ENCODE measurements at places on chromosomes 5 and 9. TPM values are rescaled to one million over a fixed set of nuclear protein-coding genes. Genes with fewer than 3 reads are reported as not detected.

The NUTM2F gene
- total RNA-seq = not detected

The AQP7 gene
- not detected for total RNA-seq

The PCDHGA7 gene
- total RNA-seq = 0.83 TPM

DNA sequence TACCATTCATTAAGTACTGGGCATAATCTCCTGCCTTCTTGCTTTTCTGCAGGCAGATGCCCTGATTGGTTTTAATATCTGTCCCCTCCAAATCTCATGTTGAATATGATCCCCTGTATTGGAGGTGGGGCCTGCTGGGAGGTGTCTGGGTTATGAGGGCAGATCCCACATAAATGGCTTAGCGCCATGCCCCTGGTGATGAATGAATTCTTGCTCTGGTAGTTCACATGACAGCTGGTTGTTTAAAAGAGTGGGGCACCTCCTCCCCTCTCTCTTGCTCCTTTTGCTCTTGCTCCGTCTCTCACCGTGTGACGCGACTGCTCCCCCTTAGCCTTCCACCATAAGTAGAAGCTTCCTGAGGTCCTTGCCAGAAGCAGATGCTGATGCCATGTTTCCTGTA lies 564.0 kb upstream of the BRINP1 start:
- no peak overlapping the region for H3K27ac ChIP-seq
- DNase-seq = no peak
- H3K36me3 ChIP-seq = no peaks in the 10 kb centered on the region
- no peaks in the 10 kb centered on the region for H3K27me3 ChIP-seq

DNA sequence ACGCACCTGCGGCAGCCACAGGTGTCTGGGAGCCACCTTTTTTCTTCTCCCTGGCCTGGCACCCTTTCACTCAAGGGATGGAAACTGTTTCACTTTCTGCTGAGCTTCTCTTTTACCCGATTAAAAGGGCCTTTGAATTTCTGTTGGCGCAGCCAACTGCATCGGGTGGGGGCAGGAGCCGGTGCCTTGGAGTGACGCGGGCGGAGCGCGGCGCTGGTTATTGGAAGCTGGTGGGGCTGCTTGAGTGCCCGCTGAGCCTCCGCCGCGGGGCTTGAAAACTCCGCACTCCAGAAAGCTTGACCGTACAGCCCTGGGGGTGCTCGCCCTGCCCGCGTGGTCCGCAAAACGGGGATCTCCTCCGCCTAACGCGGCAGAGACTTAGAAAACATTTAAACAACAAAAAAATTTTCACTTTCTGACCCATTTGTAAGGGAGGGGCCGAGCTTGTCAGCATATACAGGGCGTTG lies 52.0 kb upstream of the TJP2 start:
- H3K4me1 ChIP-seq = peaks cover 6% of the 10 kb centered on the region
- no peaks in the 10 kb centered on the region for H3K27me3 ChIP-seq
- peak overlapping the region; percentile 93 for H3K4me3 ChIP-seq
- peak overlapping the region; percentile 43 for H3K27ac ChIP-seq

GRCh38 chr5:125987677-125988255 lies 435.4 kb upstream of the GRAMD2B start:
- peak; percentile 28 for DNase-seq
- H3K27me3 ChIP-seq = no peaks in the 10 kb centered on the region
- no peak overlapping the region for H3K27ac ChIP-seq
- no peaks in the 10 kb centered on the region for H3K36me3 ChIP-seq

- H3K27ac ChIP-seq = no peak within 1 kb of the TSS
- no peaks in the 10 kb centered on the region for H3K27me3 ChIP-seq
- peaks cover 8% of the 10 kb centered on the region for H3K36me3 ChIP-seq
- H3K4me3 ChIP-seq = peak within 1 kb of the TSS; percentile 92
Observed at GRCh38 chr5:127290019-127290945, at the start of gene MEGF10. Gene MEGF10 (plus strand): TSS chr5:127290796. CDS start chr5:127331309, 40,513 bp downstream.

DNA sequence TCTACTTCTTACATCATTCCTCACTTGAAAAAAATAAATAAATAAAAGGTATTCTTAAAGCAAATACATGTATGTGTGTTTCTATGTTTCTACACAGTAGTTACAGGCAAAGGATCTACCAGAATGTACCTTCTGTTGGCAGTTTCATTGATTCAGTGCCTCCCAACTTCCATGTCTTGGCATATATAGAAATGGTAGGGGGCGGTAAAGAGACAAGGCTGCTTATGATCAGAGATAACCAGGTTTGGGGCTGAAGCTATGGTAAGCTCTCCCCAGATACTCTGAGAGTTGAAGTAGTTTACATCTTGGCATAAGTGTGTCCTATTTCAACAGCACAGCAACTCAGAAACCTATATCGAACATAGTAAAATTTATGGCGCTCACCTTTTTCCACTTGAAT lies 1075.4 kb upstream of the C9orf72 start:
- peaks cover 7% of the 10 kb centered on the region for H3K4me1 ChIP-seq
- H3K27me3 ChIP-seq = no peaks in the 10 kb centered on the region
- no peaks in the 10 kb centered on the region for H3K36me3 ChIP-seq
- no peak for DNase-seq

- H3K27ac ChIP-seq = no peak overlapping the region
- H3K4me3 ChIP-seq = peak overlapping the region; percentile 74
- H3K36me3 ChIP-seq = no peaks in the 10 kb centered on the region
- peaks cover 96% of the 10 kb centered on the region for H3K27me3 ChIP-seq
Observed at GRCh38 chr5:93596676-93597490, 13.9 kb downstream of the NR2F1 start.

DNA sequence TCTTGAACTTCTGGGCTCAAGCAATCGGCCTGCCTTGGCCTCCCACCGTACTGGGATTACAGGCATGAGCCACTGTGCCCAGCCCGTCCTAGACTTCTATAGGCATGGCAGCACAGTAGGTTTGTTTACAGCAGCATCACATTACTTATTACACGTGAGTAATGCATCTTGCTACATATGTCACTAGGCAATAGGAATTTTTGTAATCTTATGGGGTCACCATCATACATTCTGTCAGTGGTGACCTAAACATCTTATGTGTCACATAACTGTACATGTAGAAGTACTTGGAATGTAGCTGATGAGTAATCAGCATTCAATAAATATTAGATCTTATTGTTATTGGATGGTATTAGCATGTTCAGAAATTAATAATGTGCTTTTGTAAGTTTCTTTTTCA lies 22.9 kb upstream of the ABCA1 start:
- H3K27me3 ChIP-seq = no peaks in the 10 kb centered on the region
- H3K4me1 ChIP-seq = no peaks in the 10 kb centered on the region
- no peaks in the 10 kb centered on the region for H3K36me3 ChIP-seq
- DNase-seq = no peak
- H3K27ac ChIP-seq = no peak overlapping the region
- no peak overlapping the region for H3K4me3 ChIP-seq

DNA sequence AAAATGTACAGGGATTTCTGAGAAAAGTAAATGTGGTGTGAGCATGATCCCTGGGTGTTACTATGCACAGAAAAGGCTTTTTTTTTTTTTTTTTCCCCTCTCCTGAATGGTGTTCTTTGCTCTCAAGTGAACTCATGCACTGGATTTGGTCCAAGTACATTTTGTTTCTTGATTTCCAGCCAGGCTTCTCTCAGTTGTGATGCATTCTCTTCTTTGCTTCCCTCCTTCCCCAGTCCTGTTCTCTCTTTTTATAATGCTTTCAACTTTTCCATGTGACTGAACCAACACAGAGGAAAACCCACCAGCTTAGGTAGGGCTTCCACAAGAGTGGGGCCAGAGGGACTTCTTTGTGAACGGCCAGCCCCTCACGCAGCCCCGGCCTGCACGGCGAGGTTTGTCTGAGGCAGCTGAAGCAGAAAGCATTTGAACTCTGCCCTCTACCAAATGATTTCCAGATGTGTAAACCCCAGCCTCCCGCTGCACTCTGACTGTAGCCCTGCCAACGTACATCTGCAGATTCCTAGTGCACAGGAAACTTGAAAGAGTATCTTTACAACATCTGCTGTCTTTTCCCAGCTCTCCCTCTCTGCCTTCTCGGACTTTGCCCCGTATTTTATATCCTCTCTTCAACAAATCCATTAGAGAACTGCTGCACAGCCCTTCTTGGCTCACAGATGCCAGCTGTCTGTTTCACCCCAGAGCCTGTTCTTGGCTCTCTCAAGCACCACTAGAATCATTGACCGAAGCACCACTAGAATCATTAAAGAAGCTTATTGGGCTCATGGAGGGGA lies 71.8 kb upstream of the CD180 start:
- H3K27ac ChIP-seq = no peak overlapping the region
- no peaks in the 10 kb centered on the region for H3K27me3 ChIP-seq
- no peaks in the 10 kb centered on the region for H3K4me1 ChIP-seq

GRCh38 chr5:43008363-43009153 lies 31.6 kb downstream of the ANXA2R start:
- peaks cover 36% of the 10 kb centered on the region for H3K27me3 ChIP-seq
- no peak overlapping the region for H3K27ac ChIP-seq
- no peaks in the 10 kb centered on the region for H3K4me1 ChIP-seq
- peak overlapping the region; percentile 89 for H3K4me3 ChIP-seq

- no peaks in the 10 kb centered on the region for H3K36me3 ChIP-seq
- no peak overlapping the region for H3K4me3 ChIP-seq
- H3K27ac ChIP-seq = no peak overlapping the region
Observed at GRCh38 chr5:158200619-158201018, 341.7 kb upstream of the CLINT1 start.

DNA sequence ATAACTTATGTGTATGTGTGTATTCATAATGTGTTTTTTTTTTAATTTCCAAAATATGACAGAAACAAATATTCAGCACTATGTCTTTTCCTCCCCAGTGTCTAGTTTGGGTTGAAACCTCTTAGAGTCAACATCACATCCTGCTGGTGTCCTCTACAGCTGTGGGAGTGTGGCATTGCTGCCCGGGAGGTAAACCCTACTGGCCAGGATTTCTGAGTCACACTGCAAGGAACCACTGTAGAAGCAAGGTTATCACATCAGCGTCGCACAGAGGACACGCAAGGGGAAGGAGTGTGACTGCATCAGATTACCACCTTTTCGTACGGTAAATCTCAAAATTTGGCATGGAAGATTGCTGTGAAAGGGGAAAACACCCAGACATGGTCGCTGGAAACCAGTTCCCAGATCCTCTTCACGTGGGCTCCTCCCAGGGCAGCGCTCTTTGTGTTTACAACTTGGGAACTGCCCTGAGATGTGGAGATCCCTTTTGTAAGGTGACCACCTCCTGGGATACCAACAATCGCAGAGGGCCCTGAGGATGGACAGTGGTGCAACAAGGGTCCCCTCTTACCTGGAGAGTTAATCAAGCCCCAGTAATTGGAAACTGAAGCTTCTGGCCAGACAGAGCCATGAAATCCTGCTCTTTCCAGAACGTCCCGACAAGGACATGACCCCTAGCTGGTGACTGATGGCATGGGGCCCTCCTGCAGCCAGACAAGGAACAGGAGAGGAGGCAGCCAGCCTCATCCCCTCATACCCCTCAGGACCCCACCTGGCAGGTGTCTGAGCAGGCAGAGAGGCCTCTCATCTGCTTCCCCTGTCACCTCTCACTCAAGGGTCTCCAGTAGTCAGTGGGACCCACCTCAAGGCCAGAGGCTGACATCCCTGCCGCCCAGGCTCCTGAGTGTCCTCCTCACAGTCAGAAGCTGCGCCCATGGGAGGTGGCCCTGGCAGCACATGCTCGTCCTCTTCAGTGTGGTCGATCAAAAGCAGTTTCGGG lies 194.7 kb downstream of the MED10 start:
- no peak for DNase-seq
- no peak overlapping the region for H3K27ac ChIP-seq
- no peaks in the 10 kb centered on the region for H3K27me3 ChIP-seq
- no peaks in the 10 kb centered on the region for H3K4me1 ChIP-seq
- H3K36me3 ChIP-seq = no peaks in the 10 kb centered on the region

GRCh38 chr5:78549043-78549442 lies 99.5 kb downstream of the LHFPL2 start:
- DNase-seq = peak; percentile 21
- H3K36me3 ChIP-seq = peaks cover 20% of the 10 kb centered on the region
- H3K4me1 ChIP-seq = peaks cover under 1% of the 10 kb centered on the region
- no peak overlapping the region for H3K27ac ChIP-seq
- H3K27me3 ChIP-seq = no peaks in the 10 kb centered on the region

Measured in H9 (cell line).